Mucosa of descending colon (tissue), 3 donors: ENCODE measurements at places on chromosomes 6 and 20. TPM values are rescaled to one million over a fixed set of nuclear protein-coding genes. Genes with fewer than 3 reads are reported as not detected.
A peak's percentile ranks its signal among the peaks of the same experiment; 100 is the strongest.

DNA sequence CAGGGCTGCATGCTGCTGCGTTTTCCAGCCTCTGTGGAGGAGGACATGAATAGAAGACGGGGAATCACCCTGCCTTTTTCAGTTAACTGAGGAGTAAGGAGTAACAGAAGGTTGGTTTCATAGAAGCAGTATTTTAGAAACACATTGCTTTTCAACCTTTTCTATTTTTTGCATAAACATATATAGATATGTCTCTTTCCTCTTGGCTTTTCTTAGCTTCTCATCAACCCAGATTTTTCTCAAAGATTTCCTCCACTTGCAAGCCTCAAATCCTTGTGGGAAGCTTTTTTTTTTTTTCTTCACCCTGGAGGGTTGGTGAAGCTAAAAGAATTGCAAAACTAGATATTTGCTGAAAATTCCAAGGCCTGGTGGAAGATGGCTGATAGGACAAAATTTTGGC lies 6.0 kb downstream of the SLC24A3 start:
- DNase-seq: no peak

The DTD1 gene
- 18.1 TPM for total RNA-seq

GRCh38 chr20:62411479-62412193 lies 4.6 kb upstream of the CABLES2 start:
- DNase-seq: peak; percentile 73

GRCh38 chr6:163337958-163338357 lies 76.6 kb upstream of the QKI start:
- DNase-seq: no peak

DNA sequence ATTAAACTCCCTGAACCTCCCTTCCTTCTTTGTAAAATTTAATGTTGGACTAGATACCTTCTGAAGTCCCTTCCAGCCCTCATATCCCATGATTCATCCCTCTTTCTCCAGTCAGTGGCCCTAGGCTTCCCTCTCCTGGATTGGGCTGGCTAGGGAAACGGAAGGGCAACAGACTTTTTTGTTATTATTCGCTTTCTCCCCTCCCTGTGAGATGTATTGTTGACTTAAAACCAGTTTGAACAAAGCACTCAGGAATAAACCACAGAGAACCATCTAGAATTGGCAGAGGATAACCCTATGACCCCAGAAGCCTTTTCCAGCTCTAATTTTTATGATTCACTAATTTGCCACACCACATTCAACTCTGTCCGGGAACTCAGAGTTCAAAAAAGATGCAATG lies 239.7 kb upstream of the SUPT3H start:
- DNase-seq: no peak

GRCh38 chr20:60210779-60211617 lies 252.8 kb downstream of the CDH26 start:
- DNase-seq: no peak
